Esophagus (tissue), 2 donors: ENCODE measurements at places on chromosomes 11 and 22. TPM values are rescaled to one million over a fixed set of nuclear protein-coding genes. Genes with fewer than 3 reads are reported as not detected.

HTR3A gene
- 0.13 TPM for polyA plus RNA-seq

CTSW gene
- 1.7 TPM for polyA plus RNA-seq

KRTAP5-2 gene
- not detected for polyA plus RNA-seq

IGF2 gene
- 2.4 TPM for polyA plus RNA-seq

SLC43A1 gene
- 2.5 TPM for polyA plus RNA-seq

RAB38 gene
- polyA plus RNA-seq: 57.4 TPM
